ENCODE measurements at places on chromosomes 5 and 9.

DNA sequence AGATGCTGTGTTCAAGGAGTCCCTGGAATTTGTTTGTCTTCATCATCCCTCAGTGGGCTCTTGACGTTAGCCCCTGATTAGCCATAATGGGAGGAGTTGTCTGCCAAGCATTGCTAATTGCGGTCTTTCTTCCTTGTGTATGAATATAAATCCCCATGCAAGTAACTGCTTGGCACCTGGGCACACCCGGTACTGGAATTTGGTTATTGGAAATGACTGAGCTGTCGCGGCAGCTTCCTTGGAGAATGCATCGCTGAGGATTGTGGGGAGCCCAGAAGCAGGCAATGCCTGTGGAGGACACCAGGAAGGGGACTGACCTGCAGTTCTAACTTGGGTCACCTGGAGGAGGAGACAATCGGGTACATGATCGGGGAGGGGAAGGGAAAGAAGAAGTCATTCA, 53.3 kb upstream of the CTSL start:
- no peak for DNase-seq

- no peak for DNase-seq
Observed at GRCh38 chr5:143130613-143131305, 272.7 kb downstream of the NR3C1 start.

GRCh38 chr5:180950291-180950949, 38.2 kb upstream of the BTNL3 start:
- no peak for DNase-seq

- DNase-seq: no peak
Observed at GRCh38 chr9:87865626-87866025, 17.1 kb upstream of the SPATA31E1 start.

DNA sequence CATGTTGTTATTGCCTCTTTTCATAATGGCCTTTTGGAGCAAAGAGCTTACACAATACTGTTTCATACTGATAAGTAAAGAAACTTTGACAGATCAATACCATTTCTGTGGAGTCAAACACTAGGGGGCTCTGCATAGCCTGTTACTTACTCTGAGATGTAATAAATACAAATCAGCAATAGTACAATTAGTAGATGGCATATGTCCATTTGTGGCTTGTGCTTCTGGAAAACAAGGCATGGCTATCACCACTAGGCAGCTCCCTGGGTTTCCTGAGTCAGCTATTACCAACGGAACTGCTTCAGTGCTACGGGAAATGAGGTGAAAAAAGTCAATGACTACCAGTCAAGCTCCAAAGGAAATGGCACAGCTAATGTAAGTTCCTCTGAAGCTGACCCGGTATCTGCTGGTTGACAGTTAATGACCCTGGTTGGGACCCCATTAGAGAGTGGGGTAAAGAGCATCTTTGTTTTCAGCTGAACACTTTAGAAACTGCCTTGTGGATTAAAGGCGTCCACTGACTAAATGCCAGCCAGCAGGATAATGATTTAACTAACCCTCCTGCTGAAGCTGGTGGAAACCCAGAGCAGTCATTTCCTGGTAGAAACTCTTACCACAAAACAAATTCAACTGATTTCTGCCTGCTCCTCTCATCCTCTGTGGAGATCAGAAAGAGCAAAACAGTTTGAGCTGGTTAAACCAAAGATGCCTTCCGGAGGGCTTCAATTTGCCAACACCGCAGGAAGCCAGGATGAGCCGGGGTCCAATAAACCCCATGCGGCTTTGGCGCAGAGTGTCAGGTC, 69.0 kb upstream of the FAM169A start:
- DNase-seq: no peak

- DNase-seq: no peak
Observed at GRCh38 chr9:1386420-1386819, 336.3 kb downstream of the DMRT2 start.

DNA sequence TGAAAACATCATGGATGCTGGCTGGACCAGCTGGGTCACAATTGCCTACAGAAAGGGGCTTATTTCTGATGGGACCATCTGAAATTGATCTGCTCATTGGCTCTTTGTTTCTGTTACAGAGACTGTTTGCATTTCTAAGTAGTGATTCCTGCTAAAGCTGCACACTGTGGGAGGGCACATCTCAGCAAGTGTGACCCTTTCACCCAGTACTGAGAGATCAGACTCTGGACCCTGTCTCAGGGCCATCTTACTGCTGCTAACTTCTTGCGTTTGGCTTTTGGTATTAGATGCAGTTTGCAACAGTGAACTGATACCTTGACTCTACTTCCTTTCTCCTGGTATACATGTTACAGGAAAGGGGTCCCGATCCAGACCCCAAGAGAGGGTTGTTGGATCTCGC, 24.5 kb upstream of the KDM4C start:
- no peak for DNase-seq

DNA sequence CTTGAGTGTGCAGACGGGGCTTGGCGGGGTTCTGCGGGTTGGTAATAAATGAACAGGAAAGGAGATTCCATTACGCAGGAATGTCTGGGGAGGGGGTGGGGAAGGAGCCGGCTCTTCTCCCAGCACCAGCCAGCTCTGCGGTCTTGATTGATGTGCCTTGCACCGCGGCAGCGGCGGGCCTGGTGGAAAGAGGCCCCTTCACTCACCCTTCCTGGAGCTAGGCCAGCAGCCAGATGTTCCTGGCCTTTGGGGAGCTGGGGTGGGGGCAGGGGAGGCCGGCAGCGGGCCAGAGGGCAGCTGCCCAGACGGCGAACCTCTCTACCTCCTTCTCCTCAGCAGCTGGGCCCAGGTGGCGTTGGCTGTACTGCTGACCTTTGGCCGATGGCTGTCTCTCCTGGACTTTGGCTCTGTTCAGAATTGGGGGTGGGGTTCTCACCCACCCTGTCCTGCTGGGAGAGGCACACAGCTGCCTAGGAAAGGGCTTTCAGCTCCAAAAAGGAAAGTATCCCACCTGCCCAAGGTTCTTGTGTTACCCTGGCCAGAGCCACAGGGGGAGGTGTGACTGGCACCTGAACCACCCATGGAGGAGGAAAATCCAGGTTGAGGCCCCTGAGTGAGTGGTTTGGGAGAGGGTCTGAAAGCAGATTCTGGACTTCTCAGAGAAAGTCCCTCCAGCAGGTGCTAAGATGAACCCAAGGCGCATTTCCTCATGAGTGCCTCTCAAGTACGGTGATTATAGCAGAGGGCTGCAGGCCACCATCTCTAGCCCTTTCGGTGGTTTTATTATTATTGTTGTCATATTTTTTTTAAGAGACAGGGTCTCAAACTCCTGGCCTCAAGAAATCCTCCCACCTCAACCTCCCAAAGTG, 58.0 kb upstream of the SYNPO start:
- DNase-seq: no peak

GRCh38 chr9:98547606-98548005, 161.1 kb downstream of the GABBR2 start:
- no peak for DNase-seq

- no peak for DNase-seq
Observed at GRCh38 chr9:68798423-68798822, 93.4 kb downstream of the PIP5K1B start.

- DNase-seq: no peak
Observed at GRCh38 chr5:37740331-37741066, 99.3 kb downstream of the GDNF start.

DNA sequence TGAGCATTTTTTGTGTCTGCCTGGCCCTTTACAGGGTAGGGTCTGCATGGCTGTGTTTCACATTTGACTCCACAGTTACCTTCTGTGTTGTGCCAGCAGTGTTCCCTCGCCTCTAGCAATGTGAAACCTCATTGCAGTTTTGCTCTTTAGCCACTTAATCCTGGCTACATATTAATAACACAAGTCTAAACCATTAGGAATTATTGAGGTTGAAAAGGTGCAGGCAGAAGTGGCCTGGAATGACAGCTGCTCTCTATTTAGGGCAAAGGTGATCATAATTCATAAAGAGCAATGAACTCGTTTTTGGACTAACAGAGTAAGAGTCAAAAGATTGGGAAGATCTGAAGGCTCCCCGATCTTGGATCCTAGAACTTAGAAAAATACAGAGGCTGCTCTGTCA, 176.7 kb upstream of the RAD23B start:
- no peak for DNase-seq

- DNase-seq: no peak
Observed at GRCh38 chr9:104779946-104780535, 16.1 kb downstream of the NIPSNAP3B start.

- no peak for DNase-seq
Observed at GRCh38 chr9:107631788-107632187, 142.2 kb upstream of the KLF4 start.

GRCh38 chr9:33471361-33471760, 2.4 kb downstream of the NOL6 start:
- DNase-seq: no peak

GRCh38 chr9:108720191-108720642, 135.6 kb downstream of the ACTL7B start:
- no peak for DNase-seq

GRCh38 chr9:89789922-89790510, 185.2 kb downstream of the GADD45G start:
- no peak for DNase-seq

DNA sequence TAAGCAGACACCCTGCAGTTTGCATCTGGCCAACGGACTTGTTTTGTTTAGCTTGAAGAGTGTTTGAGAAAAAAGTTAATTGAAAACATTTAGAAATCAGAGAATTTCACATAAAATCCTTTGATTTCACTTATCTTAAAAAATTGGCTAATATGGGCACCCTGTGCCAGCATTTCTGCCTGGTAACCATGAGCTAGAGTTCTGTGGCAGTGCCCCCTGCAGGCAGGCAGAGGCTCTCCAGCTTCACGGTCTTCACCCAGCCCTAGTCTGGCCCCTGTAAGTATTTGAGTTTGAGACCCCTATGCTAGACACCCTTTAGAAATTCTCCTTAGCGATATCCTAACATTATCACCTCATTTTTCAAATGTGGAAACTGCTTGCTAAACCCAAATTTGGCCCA, 18.8 kb upstream of the FANCC start:
- DNase-seq: no peak

DNA sequence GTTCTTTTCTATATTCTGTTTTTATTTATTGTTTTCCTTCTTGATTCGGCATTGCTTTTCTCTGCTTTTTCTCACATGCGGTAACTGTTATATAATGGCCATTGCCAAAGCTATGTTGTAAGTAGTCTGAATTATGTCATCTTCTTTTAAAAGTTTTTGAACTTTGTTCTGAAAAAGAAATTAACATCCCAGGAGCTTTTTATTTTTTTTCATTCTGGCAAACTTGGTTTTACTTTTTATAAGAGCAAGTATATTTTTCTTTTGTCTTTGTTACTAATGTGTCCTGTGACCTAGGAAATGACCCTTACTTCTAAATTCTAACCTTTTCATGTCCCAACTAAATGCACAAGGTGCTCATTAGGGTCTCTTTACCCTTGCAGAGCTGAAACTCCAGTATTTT, 26.7 kb upstream of the IZUMO3 start:
- DNase-seq: no peak

GRCh38 chr5:136375920-136376319, 10.6 kb upstream of the TRPC7 start:
- DNase-seq: no peak

- DNase-seq: no peak
Observed at GRCh38 chr5:37742111-37742510, 97.7 kb downstream of the GDNF start.

DNA sequence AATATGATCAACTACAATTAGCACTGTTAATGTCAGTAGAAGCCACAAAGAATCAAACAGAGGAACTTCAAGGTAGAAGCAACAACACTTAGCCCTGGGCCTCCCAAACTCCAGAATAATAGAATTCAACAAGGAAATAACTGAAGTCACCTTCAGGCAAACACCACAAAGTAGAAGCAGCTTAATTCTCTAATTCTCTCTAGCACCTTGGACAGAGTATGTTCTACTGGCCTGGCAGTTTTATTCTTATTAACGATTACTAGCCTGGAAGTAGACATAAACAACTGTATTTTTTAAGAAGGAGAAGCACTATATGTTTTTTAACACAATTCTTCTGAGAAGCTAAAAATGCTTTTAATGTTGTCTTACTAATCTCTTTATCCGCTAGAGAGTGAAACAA, 911.9 kb downstream of the DTWD2 start:
- no peak for DNase-seq

GRCh38 chr5:42518595-42519221, 95.5 kb downstream of the GHR start:
- DNase-seq: no peak

DNA sequence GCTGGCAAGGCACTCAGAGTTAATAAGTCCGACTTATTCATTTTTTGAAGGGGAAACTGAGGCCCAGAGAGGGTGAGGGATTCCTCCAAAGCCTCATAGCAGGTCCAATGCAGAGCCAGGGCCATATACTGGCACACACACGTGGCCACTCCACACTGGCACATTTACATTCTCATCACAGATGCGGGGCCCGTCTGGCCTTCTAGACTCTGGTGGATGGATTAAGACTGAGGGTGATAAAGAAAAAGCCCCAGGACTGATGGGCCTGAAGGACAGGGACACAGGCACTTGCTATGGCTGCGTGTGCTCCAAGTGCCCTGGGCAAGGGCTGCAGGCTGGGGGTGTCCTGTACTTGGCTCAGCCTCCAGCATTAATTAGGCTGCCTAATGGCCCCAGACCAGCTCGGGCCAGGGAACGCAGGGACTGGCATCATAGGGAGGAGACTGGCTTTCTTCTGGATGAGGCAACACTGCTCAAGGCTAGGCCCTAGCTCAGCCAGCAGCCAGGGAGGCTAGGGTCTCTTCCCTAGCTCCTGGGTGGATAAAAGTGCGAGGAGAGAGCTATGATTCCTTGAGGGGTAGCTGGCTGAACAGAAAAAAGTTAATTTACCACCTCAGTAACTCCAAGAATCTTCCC, 28.5 kb upstream of the CSF1R start:
- DNase-seq: no peak

- no peak for DNase-seq
Observed at GRCh38 chr9:27085456-27085855, 23.6 kb upstream of the TEK start.

DNA sequence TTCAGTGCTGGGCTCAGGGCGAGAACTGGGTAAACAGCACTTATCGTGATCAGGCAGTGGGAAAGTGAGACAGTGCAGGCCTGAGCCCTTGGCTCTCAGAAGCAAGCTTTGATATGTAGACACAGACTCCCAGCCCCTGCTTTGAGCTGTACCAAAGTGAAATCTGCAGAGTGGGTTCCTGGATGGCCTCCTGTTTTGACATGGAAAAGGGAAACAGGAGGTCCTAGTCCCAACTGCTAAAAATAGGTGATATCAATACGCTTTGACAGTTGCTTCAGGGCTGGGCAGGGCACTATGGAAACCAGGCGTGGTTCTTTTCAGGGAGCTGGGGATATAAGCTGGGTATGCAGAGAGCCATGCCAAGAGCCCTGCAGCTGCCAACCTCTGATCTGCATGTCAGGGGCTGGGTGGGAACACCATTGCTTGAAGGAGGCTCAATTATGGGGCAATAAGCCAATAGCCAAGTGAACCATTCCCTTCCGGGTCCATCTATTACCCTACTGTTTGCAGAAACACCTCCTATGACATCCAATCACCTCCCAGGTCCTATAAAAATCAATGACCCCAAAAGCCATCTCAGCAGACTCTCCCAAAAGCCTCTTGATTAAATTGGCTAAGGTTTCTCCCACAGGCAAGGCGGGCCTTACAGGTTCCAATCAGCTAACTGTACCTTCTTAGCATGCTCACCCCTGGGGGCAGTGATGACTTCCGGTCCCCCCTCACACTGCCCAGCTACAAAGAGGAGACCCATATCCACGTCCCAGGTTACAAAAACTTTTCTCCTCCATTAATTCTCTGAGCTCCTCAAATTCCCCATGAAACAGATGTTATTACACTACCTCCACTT, 45.8 kb downstream of the EPB41L4B start:
- no peak for DNase-seq

- no peak for DNase-seq
Observed at GRCh38 chr5:156883316-156883875, 33.3 kb downstream of the PPP1R2B start.
